CD4-positive, CD25-positive, alpha-beta regulatory T cell (primary cell): ENCODE measurements at places on chromosomes 11 and 22.

- no peak for DNase-seq
Observed at GRCh38 chr11:59403546-59403945, 22.7 kb downstream of the OR5A2 start.

- DNase-seq = no peak
Observed at GRCh38 chr11:48063424-48063978, 83.1 kb downstream of the PTPRJ start.

DNA sequence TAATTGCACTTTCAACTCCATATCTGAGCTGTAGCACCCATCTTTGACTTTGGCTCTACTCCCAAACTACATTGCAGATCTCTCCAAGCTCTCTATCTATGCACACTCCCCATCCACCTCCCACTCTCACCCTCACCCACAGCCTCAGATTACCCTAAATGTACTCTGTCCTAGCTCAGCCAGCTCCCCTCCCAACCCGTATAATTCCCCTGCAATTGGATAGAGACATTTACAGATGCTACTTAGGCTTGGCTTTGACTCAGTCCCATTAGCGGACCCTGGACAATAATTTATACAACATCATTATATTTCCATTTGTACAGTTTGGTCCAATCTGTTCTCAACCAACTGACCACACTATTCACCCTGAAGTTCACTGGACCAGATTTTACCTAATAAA is 338.9 kb upstream of the ANO3 start:
- no peak for DNase-seq

DNA sequence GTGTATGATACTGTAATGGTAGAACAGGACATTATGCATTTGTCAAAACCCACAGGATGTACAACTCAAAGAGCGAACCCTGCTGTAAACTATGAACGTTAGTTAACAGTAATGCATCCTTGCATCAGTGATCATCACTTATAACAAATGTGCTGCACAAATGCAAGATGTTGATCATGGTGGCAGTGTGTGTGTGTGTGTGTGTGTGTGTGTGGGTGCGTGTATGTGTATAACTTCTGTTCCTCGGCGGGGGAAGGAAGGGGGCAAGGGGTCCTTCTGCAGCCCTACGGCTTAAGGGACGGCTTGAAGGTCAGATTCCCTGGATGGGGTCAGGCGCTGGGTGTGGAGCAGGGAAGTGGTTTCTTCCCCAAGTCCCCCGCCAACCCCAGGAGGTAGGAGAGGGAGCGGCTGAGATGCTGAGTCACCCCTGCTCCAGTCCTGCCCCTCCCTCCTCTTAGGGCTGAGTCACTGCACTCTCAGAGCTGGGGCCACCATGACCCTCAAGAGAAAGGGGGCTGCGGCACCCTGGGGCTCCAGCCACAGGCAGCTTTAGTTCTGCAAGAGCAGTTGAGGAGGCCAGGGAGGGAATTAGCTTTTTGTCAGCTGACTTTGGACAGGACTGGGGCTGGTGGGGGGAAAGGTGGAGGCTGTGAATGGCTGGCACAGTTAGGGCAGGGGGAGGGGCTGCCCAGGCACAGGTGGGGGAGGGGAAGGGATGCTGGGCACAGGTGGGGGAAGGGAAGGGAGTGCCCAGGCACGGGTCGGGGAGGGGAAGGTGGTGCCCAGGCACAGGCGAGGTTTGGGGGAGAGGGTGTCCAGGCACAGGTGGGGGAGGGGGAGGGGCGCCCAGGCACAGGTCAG is 8.8 kb upstream of the CTSD start:
- DNase-seq = peak; percentile 13

DNA sequence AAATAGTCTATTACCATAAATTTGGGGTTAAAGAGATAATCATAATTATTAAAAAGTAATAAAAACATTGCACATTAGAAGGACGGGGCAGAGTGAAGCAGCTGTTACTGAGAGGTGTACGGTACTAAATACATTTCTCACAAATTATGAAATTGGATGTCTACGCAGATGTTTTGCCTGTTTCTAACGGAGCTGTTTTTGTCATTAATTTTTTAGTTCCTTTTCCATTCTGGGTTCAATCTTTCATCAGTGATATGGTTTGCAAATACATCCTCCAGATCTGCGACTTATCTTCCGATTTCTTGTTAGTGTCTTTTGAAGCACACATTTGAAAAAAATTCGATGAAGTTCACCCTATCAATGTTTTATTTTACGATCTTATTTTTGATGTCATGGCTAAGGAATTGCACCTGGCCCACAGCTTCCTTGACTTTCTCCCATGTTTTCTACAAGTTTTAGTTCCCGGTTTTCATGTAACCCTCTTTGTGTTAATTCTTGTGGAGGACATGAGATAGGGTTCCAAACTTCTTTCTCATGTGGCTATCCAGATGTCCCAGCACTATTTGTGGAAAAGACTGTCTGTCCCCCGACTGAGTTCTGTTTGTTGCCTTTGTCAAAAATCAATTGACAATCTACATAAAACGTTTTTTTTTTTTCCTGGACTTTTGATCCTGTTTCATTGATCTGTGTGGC is 21.3 kb upstream of the KRTAP5-6 start:
- DNase-seq = no peak

DNA sequence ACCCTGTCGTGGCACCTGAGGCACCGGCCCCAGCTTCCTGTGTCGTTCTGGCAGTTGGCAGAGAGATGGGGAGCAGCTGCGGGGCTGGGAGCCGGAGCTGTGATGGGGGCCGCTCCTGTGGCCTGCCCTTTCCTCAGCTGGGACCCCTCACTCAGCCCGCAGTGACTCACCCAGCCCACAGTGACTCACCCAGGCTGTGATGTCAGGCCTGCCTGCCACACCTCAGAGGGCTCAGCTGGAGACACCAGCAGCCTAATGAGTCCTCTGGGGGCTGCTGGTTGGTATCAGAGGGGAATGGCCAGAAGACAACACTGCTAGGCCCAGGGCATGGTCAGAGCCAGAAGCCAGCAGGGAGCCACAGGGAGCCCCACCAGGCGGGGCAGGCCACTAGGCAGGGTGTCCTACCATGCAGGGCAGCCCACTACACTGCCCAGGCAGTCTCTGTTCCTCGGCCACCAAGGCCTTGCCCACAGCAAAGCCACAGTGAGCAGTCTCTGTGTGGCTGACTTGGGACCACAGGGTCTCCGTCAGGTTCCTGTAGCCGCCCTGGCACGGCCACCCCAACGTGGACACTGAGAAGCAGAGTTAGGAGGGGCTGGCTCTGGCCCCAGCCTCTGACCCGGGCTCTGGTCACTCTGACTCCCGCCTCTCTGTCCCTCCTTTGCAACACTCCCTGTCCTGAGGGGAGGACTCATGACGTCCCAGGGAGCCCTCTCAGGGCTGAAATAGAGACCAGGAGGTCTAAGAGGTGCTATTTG is 4.2 kb upstream of the FXYD2 start:
- peak; percentile 26 for DNase-seq

- DNase-seq = peak; percentile 79
Observed at GRCh38 chr22:35648066-35649025, at the start of gene APOL6. Gene APOL6 (plus strand): TSS chr22:35648446. CDS start chr22:35656426, 7,980 bp downstream.

DNA sequence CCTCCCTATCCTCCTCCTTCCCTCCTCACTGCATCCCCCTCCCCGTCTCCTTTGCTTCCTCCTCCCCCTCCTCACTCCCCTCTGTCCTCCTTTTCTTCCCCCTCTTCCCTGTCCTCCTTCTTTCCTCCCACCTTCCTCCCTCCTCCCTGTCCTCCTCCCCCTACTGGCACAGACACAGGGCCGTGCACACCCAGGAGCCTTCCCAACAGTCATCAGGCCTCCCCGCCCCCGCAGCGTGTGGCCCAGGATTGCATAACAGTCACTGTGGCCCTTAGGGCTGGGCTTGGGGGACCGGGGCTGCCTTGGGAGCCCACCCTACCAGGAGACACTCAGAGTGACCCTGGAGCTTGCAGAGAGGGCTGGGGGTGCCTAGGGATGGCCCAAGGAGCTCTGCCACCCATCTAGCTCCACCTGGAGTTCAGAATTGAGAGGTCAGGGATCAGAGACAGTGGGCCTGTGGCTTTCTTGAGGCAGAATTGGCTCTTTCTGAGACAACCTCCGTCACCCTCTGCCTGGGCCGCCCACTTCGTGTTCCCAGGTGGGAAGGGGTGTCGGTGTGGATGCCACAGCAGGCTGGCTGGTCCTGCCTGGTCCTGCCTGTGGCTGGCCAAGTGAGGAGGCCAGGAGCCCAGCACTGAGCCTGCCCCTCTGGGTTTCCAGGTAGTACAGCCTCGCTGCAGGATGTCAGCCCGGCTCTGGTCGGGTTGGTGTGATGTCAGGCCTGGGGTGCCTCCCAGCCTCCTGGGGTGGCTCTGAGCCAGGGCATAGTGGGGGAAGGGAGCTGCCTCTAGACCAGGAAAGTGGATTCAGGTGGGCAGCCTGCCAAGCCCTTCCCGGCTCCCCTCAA is 1.6 kb downstream of the SPI1 start:
- no peak for DNase-seq

- no peak for DNase-seq
Observed at GRCh38 chr11:127993281-127993680, 594.1 kb downstream of the ETS1 start.
